ENCODE measurements at places on chromosomes 11 and 22.

- no peak for DNase-seq
Observed at GRCh38 chr11:66299186-66299585, 7.5 kb downstream of the TMEM151A start.

- DNase-seq = no peak
Observed at GRCh38 chr11:35163702-35164496, 24.9 kb downstream of the CD44 start.

- no peak for DNase-seq
Observed at GRCh38 chr11:21109341-21109740, 440.0 kb downstream of the NELL1 start.

DNA sequence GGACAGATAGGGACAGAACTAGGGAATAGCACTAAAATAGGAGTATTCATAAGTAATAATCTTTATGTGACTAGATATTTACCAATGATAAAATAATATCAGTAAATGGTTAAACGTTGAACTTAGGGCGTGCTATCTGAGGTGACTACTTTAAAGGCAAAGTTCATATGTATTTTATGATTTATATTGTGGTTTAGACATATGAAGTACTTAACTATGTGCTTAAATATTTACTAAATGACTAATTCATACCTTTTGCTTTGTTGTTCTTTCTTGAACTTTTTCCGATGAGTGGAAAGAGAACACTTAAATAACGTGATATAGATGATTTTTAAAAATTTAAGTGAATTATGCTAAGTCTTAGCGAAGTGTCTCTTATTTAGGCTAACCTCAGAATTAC lies 14.7 kb downstream of the LUZP2 start:
- no peak for DNase-seq

DNA sequence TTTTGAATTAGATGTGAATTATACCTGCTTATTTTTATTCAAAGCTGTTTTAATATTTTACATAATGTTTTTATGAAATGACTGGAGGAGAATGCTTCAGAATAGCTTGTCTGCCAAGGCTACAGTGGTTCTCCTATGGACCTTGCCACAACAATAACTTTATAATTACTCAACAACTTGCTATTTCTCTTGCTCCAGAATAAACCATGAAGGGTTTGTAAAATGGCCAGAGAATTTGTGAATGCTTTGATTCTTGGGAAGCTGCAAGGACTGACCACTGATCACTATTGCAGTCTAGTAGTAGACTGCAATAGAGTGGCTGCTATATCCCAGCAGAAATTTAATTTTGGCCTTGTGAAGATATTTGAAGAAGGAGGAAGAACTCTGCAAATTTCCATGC lies 199.7 kb downstream of the FAT3 start:
- no peak for DNase-seq

DNA sequence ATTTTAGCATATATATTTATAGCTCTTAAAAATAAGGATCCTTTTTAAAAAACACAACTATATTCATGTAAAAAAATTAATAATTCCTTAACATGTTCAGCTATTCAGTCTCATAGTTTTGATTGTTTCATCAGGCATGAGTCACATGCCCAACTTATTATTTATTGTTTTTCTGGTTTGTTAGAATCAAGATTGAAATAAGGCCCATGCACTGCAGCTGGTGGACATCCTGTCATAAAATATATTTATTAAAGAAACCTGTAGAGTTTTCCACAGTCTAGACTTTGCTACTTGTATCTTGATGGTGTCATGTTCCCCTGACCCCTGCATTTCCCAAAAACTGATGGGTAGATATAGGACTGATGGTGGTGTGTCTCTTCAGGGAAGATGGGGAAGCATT lies 77.4 kb downstream of the PARVA start:
- no peak for DNase-seq

DNA sequence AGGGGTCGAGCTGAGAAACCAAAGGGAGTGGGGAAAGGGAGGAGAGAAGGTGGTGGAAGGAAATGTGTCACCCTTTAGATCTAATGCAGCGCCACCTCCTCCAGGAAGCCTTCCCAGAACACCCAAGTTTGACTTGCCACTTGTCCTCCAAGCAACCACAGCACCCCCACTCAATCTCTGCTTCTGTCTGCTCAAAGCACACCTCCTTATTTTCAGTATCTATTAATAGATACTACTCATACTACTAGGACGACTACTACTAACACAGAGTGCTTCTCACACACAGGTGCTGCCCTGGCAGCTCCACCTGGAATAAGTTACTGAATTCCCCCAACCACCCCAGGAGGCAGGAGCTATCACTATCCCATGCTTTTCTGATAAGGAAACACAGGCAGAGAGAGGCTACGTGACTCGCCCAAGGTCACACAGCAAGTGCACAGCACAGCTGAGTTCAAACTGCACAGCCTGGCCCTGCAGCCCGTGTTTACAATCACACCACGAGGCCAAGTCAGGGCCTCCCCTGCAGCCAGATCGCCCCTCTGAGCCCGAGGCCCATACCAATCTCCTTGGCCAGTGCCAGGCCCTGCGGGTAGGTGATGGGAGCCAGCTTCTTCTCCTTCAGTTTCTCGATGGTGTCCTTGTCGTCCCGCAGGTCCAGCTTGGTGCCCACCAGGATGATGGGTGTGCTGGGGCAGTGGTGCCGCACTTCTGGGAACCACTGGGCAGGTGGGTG lies 13.2 kb downstream of the RAC2 start:
- DNase-seq = no peak
